ENCODE measurements at places on chromosomes 12 and 14.

- peak; percentile 38 for DNase-seq
Measured at GRCh38 chr14:75301666-75302325, 23.2 kb downstream of the FOS start.

DNA sequence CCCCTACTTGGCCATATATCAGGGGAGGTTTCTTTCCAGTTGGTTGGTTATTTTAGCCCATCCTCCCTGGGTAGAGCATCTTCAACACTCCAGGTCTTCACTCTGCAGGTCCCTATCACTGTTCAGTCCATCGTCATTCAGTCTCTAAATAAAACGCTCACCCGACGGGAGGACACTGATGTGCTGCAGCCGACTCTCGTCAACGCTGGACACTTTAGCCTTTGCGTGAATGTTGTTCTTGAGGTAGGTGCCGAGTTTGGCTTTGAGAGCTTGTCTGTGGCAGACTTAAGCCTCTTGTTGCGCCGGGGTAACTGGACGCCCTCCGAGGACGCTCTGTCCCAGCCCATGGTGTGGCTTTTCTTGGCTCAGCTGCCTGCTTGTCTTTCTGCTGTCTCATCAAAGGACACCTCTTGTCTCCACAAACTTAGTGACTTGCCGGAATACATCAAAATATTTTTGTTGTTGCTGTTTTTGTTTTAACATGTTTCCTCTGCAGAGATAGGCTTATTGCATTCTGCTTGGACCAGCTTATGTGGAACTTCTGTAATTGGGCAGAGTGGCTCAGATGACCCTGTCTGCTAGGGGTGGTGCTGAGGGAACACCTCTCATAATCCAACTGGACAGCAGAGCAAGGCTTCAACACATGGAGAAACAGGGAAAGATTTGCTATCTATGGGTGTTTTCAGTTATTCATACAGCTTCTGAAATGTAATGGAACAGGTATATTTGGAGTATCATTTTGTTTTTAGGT lies 26.5 kb downstream of the TCTN1 start:
- DNase-seq = no peak

DNA sequence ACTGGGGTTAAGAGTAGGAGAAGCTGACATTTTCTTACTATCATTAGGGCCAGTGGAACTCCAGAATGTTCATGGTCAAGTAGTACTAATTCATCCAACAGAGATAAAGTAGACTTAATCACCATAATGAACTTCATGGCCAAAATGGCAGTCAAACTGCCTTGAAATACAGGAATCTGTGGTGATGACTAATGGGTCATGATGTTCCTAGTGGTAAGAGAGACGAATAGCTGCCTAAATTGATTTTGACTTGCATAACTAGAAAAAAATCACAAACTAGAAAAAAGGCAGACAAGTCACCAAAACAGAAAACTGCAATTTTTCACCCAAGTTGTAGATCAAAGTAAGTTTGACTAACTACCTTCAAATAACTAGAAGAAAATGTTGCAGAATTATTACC lies 138.5 kb downstream of the MGAT4C start:
- DNase-seq = no peak

- DNase-seq = no peak
Measured at GRCh38 chr14:100889641-100890040, 13.9 kb downstream of the RTL1 start.

DNA sequence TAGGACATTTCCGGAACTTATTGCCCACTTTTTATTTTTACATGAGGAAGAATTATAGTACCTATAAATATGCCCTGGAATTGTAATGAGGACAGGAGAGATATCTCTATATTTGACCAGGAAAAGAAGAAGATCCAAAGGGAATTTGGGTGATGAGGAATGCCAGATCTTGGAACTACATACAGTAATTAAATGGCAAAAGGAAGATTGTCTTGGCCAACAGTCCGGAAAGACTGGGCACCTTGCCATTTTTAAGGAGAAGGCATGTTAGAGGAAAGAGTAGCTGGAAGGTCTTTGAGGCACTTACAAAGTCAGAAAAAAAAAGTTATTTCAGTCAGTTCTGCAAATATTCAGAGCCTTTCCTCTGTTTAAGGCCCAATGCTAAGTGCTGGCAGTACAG lies 616.4 kb downstream of the MED13L start:
- DNase-seq = no peak

- DNase-seq = no peak
Measured at GRCh38 chr12:91370086-91370868, 187.7 kb upstream of the DCN start.

DNA sequence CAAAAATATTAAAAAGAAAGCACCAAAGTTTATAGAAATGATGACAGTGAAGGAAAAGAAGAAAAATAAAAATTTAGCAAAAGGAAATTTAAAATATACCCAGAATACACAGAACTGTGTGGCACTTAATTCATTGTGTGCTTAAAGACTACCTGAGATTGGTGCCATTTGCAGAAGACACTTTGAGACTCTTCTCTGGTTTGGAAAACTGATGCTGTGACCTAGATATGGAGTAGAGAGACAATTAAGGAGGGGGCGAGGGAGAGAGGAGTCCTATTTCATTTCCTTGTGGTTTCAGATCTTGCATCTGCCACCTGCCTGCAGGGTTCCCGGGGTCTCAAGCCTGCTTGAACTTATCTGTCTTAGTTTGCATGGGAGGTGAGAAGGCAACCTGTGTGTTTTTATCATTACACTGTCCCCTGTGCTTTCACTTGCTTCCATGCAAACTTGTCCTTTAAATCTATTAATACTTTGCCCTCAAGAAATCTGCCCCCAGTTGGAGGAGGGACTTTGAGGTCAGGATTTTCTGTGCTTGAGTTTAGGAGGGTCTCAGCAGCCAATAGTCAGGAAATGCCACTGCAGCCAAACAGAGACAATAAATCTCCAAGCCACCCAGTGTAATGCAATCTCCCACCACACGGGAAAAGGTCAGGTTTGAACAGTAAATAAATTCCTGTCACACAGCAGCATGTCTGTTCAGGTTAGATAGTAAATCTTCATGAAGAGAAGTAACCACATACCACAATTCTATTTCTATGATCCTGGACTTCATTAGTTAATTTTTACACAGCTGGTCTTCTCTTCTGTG lies 119.4 kb downstream of the CAND1 start:
- no peak for DNase-seq

- DNase-seq = no peak
Measured at GRCh38 chr12:726281-727140, 25.9 kb upstream of the WNK1 start.

- DNase-seq = no peak
Measured at GRCh38 chr12:129119537-129119936, 266.3 kb downstream of the GLT1D1 start.

DNA sequence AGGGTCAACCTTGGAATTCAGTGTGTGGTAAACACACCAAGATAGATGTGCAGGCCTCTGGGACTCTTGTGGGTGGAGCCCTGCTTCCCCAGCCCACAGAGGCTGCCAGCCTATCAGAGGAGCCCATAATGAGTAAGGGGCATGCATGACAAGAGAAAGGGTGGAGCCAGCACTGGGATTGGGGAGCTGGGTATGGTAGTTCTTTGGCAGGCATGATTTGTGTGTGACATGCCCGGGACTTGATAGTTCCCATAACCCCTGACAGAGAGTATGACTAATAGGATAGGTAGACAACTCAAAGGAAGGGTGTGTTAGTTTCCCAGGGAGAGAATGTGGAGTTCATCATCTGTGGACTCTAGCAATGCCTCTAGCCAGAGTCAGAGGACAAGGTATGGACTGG lies 143.0 kb downstream of the EMP1 start:
- no peak for DNase-seq

GRCh38 chr14:72598306-72598705 lies 295.6 kb downstream of the DPF3 start:
- DNase-seq = no peak

- DNase-seq = no peak
Measured at GRCh38 chr14:60164404-60164711, 840 bp downstream of the DHRS7 start.
